Activated T-helper 1 cell treated with anti-CD3 and anti-CD28 coated beads, Interleukin-2, amount 50 U/mL, for 16 hours (primary cell): ENCODE measurements at places on chromosomes 12 and 14.
A peak's percentile ranks its signal among the peaks of the same experiment; 100 is the strongest.

GRCh38 chr12:89016970-89017778 is 335.1 kb downstream of the DUSP6 start:
- DNase-seq, result no peak

DNA sequence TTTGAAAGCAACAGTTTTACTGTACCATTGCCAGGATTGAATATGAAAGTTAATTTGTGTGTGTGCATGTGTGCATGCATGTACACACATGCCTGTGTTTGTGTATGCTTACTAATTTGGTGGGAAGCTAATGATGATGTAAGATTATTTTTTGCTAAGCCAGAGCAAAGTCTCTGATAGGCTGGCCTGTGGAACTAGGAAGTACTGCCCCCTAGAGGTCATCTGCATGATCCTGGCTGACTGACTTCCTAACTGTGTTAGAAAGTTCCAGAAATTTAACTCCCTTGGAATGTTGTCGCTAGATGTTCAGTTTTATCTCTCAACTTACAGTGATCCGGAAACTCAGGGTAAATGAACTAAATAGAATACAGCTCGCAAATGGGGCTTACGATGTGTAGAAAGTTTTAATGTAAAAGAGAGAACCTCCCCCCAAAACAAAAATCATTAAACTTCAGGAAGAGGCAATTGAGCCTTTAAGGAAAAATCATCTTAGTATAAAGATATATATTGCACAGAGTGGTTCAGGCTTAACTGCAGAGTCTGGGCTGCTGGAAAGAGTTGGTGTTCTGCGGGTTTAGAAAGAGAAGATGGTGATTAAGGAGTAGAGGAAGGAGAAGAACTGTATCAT is 34.3 kb upstream of the SLC38A1 start:
- peak; percentile 10 for DNase-seq

GRCh38 chr12:52495389-52495788 is 2.3 kb upstream of the KRT6A start:
- no peak for DNase-seq

GRCh38 chr14:33486332-33486890 is 464.5 kb downstream of the EGLN3 start:
- DNase-seq, result no peak

DNA sequence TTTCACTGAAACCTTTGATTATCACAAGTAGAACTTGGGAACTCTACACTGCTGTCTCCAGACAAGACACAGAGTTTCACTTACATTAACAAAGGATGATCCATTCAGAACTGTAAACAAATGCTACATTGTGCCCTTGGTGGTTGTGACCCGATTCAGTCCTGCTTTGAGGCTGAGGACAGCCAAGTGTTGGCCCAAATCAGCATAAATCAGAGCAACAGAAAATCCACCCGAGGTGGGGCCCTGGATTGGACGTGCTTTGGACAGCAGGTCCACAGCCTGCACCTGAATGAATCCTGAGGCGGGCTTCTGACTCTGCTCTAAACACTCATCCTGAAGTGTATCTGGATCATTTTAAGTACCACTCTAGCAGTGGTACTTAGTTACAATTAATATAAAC is 68.8 kb downstream of the PPP2R5C start:
- no peak for DNase-seq

DNA sequence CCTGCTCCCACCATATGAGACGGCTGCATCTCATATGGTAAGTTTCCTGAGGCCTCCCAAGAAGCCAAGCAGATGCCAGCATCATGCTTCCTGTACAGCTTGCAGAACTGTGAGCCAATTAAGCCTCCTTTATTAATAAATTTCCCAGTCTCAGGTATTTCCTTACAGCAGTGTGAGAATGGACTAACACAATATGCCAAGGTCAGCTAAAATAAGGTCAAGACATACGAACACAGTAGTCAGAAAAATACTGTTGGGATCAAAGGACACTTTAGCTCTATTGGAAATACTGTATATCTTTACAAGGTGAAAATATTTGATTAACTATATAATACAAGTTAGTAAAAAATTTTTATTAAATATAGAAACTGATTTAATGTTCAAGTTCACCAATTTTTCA is 28.8 kb downstream of the SEL1L start:
- no peak for DNase-seq

GRCh38 chr12:113244478-113244958 is 23.3 kb downstream of the TPCN1 start:
- no peak for DNase-seq

DNA sequence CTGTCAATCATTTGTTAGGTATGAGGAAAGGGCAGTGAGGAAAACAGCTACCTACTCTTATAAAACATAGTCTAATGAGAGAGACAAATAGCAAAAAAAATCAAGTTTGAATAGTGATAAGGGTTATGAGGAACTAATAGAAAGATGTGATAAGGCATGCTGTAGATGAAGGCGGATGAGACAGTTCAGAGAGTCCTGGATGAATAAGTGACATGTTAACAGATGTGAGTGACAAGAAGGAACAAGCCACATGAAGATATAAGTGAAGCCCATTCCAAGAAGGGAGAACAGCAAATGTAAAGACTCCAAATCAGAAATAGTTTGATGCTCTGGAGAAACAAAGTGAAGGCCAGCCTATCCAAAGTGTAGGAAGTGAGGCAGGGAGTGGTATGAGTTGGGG is 154.1 kb upstream of the SYT10 start:
- DNase-seq, result no peak

DNA sequence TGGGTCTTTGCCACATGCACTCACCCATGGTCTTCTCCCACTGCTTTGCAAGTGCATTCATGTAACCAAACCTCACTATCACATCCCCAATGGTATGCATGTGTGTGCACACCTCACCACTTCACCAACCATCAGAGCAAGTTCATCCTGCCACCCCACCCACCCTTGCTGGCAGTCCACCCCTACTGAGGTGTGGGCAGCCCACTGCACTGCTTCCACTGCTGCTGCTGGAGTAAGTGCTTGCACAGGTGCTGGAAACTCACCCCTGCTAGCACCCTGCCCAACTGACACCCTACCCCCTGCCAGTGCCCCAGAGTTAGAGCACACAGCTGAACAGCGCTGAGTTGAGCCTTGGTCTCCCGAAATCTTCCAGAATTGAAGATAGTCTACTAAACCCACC is 46.1 kb upstream of the CLEC14A start:
- DNase-seq, result no peak

- no peak for DNase-seq
Measured at GRCh38 chr14:104442631-104443390, 136.8 kb upstream of the C14orf180 start.

- no peak for DNase-seq
Measured at GRCh38 chr12:118344829-118345228, 27.9 kb downstream of the TAOK3 start.
